ENCODE measurements at places on chromosomes 1 and 21.

- peak; percentile 21 for DNase-seq
These were observed 243.2 kb upstream of the RAB4A start for GRCh38 chr1:229027622-229028182.

DNA sequence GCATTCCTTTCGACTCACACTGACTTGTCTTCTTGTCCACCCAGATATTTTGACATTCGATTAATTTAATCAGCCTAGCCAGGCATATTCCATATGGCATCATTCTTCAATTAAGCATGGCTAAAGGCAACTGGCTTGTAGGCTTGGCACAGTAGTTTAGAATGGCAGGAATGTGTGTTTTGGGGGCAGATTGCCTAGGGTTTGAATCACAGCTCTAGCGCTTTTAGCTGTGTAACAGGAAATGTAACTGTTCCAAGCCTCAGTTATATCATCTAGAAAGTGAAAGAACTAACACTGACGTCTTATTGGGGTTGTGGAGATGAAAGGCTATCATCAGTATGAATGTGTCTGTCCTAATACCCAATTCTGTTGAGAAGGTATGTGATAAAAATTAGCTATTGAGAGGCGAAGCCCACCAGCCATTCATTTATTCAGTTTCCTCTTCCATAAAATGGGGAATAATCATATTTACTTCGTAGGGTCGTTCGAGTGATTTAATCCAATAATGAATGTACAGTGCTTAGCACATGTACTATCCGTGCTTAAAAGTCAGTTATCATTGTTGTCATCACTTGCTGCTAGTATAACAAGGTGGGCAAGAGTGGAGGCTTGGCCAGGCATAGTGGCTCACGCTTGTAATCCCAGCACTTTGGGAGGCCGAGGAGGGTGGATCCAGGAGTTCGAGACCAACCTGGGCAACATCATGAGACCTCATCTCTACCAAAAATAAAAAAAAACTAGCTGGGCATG is 41.6 kb upstream of the GRHL3 start:
- DNase-seq: no peak

GRCh38 chr21:34843562-34843961 is 174.8 kb downstream of the CLIC6 start:
- DNase-seq: no peak

DNA sequence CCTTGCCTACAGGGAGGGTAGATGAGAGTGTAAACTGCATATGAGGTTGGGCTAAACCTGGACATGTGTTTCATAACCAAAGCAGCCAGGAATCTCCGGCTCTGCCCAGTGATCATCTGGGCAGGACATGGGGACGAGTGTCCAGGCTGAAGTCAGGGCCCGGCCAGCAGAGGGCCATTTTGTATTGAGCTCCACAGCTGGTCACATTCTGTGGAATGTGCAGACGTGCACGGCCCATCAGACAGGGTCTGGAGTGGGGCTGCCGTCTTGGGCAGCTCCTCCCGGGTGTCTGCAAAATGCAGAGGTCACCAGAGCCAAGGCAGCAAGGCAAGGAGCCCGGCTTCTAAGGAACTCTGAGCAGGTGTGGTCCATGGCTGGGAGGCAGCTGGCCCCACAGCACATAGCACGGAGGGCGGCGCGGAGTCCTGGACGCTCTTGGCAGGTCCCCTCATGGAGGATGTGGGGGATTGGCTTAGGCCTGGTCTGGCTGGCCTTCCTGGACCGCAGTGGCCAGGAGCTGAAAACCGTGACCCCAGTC is 6.2 kb downstream of the LRRC3 start:
- DNase-seq: no peak

DNA sequence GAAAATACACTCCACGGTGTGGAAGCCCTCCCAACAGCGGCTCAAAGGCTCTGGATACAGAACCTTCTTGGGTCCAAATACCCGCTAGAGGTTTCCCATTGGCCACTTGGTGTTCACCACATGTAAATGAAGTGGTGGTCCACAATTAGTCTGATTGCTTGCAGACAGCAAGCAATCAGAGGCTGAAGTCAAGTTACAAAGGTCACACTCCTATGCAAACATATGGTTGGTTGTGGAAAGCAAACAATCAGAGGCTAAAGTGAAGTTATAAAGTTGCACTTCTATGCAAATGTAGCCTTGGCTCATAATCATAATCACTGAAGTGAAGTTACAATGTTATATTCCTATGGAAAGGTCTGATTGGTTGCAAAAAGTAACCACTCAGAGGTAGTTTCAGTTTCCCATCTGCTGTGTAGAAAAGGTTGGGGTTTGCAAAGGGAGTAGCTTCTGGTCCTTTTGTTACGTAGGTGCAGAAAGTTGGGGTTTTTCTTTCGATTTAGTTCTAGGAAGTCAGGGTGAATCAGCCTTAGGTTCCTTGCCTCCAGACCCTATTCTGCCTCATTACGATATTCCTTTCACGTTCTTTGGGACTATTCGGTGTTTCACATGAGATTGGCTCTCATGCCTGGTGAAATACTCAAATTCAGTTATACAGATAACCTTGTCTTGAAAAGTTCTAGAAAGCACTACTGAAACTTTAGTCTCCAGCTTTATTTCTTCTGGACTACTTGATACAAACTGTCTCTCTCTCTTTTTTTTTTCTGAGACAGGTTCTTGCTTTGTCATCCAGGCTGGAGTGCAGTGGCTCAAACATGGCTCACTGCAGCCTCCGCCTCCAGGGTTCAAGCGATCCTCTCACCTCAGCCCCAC is 36.7 kb upstream of the MTF2 start:
- peak; percentile 28 for DNase-seq

DNA sequence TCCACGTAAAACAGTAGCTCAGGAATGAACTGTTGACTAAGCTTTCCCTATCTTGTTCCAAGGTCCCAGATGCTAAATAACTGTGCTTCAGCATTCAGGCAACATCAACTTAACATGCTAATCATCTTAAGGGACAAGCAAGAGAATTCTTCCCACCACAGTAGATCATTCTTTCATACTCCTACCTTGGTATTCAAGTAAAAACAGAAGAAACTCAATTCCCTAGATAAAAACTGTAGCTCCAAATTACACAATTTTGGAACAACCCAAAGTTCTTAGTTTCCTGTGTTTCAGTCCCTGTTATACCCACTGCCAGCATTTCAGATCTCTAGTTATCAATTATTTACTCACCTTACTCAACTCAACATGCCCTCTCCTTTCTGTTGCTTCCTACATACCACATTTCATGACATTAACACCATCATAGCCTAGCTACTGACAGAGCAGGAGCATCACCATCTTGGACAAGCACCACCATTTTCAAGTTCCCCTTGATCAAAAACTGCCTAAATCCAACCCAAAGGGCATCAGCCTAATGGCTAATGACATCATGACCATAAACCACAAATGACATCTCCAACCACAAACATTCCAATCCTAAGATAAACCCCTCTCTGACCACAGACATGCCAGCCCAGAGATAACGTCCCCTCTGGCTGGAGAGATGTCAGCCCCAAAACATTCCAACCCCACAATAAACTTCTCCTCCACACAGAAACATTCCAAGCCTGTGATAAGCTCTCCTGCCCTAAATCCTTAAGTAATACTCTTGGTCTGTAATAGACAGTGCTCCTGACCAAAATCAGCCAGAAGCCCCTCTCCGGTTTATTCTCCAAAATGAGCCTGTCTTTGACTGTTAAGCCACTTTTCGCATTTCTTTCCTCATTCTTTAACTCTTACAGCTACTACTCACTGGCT is 191.2 kb downstream of the RERE start:
- no peak for DNase-seq

DNA sequence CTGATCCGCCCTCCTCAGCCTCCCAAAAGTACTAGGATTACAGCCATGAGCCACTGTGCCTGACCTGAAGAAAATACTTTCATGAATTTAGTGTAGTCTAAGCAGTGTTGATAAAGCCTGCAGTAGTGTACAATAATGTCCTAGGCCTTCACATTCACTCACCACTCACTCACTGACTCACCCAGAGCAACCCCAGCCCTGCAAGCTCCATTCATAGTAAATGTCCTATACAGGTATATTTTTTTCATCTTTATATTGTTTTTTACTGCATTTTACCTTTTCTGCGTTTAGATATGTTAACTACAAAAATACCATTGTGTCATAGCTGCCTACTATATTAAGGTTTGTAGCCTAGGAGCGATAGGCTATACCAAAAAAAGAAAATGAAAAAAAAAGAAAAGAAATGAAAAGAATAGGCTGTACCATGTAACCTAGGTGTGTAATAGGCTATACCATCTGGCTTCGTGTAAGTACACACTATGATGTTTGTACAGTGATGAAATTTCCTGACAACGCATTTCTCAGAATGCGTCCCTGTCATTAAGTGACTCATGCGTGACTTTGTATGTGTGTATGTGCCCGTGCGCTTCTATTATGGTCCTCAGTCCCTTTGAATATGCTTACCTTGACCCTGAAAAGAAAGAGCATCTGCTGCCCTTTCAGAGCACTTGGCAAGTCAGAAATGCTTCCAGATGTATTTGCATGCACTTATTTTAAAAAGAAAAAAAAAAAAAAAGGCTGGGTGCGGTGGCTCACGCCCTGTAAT is 9.2 kb upstream of the SLAMF8 start:
- DNase-seq: no peak

GRCh38 chr1:116246174-116246573 is 126.9 kb upstream of the ATP1A1 start:
- DNase-seq: no peak

GRCh38 chr1:191348328-191348727 is 809.9 kb upstream of the RGS18 start:
- no peak for DNase-seq

GRCh38 chr1:38045401-38046332 is 926 bp downstream of the POU3F1 start:
- no peak for DNase-seq

GRCh38 chr1:156488566-156489165 is 11.9 kb downstream of the MEF2D start:
- no peak for DNase-seq

GRCh38 chr1:19511116-19511515 is 25.8 kb upstream of the CAPZB start:
- DNase-seq: no peak

- DNase-seq: peak; percentile 52
These were observed 32.5 kb downstream of the LRRC3 start for GRCh38 chr21:44487831-44488230.

- no peak for DNase-seq
These were observed 165.8 kb upstream of the PROX1 start for GRCh38 chr1:213821943-213822334.

DNA sequence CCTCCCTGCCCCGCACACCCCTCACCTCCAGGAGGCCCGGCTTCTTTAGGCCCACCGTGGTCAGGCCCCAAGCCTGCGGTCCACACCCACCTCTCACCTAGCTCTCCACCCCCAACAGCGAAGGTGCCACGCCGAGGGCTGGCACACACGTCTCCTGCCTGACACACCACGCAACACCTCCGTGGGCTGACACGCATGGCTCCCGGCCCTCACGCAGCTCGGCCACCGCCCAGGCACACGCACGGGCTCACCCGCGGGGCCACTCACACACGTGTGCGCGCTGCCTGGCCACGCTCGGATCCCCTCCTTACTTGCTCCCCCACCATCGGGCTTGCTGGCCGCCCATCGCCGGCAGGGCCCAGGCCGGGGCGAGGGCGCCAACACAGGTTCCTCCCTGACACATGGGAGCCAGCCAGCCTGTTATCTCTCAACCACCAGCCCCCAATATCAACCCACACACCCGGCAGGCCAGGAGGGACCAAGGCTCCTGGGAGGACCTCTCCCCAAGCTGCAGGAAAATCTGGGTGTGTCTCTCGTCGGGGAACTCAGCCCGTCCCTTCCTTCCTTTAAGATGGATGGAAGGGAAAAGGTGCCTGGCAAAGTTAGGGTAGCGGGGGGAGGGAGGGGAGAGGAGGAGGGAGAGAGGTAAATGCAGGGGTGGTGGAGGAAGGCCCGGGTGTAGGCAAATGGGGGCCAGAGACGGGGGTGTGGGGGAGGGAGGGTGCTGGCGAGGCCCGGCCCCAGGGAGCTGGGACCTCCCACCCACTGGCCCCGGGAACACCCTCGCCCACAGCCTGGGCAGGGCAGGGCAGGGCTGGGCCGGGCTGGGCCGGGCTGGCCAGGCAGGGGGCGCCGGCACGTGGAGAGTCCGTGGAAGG is 546 bp downstream of the ELOVL1 start:
- peak; percentile 27 for DNase-seq

DNA sequence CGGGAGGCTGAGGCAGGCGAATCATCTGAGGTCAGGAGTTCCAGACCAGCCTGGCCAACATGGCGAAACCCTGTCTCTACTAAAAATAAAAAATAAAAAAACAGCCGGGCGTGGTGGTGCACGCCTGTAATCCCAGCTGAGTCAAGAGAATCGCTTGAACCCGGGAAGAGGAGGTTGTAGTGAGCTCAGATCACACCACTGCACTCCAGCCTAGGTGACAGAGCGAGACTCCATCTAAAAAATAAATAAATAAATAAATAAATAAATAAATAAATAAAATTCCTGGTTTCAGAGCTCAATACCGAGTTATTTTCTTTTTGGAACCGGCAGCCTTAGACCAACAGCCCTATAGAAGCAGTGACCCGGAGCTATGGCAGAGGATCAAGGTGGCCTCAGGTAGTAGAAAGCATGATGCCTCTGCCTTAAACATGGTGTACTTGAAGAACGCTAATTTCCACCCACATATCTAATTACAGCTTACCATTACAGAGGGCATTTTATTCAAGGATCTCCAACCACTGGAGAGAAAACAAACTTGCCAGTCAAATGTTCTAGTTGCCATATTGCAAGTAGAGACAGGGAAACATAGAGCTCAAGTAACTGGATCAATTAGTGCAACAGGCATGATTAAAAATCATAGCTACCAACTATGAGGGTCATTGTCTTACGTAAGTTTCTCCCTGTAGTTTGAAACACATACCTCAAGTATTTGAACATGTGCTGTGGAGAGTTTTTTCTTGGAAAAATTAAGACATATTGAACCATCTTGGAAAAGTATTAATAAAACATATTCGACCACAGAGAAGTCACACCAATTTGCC is 2.0 kb upstream of the ENAH start:
- DNase-seq: no peak

- no peak for DNase-seq
These were observed 518.5 kb downstream of the PLPP3 start for GRCh38 chr1:56060906-56061305.

DNA sequence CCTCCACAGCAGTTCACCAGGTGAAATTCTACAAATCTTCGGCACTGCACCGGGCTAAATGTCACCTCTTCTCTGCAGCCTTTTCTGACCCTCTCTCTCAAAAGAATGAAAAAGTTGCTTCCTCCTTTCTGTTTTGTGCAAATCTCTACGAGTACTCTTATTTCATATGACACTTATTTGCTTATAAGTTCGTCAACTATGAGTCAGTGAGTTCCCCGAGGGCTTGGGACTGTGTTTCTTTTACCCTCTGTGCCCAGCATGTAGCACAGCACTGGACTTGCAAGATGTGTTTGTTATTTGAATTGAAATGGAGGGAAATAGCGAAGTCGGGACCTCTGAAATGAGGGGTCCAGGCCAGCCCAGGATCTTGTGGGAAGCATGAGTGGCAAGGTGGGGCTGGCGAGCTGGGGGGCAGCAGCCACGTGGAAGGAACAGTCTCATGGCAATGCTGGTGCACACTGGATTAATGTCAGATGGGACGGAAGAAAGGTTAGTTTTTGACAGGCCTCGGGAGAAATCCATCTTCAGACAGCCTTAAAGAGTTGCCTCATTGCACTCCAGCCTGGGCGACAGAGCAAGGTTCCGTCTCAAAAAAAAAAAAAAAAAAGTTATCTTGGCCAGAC is 6.2 kb downstream of the SLC6A9 start:
- no peak for DNase-seq

- DNase-seq: no peak
These were observed 3.7 kb downstream of the RNF19B start for GRCh38 chr1:32960819-32961355.

All from stimulated activated CD4-positive, alpha-beta T cell treated with anti-CD3 and anti-CD28 coated beads, Interleukin-1b, Interleukin-23, amount 100 ng/mL, for 4 hours (primary cell).